ENCODE measurements at places on chromosomes 1 and 21.

DNA sequence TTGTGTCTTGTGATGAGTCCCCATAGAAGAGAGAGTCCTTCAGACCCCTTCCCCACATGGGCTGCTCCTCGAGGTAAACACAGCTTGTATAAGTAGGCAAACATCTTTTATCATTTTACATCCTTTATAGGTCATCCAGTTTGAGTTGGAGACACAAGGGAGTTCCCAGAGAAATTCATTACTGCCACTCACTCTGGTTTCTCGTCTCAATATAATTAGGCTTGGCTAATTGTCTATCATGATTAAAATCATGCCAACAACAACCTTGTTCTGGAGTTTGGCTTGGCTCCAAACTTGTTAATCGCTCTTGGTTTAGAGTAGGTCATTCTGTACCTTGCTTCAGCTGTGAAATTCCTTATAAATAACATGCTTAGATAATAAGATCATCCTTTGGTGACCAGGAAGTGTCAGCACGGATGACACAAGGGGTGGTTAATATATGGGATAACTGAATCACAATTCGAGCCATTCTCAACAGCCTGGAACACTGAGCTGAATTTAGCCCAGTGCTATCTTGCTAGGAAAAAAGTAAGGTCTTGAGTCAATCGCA is 70.7 kb upstream of the DAB1 start:
- DNase-seq, result no peak

- no peak for DNase-seq
Measured at GRCh38 chr21:20822666-20823065, 175.5 kb upstream of the NCAM2 start.

GRCh38 chr1:101284622-101285218 is 47.9 kb downstream of the S1PR1 start:
- DNase-seq, result no peak

DNA sequence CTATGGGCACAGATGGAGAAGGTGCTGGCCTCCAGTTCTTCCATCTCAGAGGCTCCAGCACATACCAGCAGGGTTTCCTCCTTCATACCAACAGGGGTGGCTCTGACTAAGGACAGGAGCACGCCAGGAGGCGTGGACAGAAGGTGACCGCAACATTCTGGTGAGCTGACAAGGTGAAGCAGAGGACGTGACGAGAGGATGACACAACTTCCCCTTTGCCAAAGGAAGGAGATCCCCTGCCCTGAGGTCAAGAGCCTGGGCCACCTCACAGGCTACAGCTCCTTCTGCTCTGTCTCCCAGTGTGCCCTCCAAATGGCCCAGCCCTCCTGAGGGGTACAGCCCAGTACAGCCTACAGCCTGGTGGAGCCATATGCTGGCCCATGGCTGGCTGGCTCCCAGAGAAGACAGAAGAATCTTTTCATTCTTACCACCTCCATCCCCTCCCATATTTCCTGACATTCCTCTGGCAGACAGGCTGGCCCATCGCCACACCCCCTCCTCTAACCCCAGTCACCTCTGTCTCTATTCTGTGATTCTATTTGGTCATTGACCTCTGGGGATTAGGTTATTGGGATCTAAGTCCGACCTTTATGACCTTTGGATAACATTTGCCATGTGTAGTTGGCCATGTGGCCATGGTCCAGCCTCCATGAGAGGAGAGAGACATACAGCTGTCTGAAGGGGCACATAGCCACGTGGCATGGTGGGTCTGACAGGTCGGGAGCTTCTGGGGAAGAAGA is 5.1 kb upstream of the LAMB3 start:
- DNase-seq, result no peak

GRCh38 chr1:103371234-103371633 is 154.3 kb upstream of the RNPC3 start:
- no peak for DNase-seq

DNA sequence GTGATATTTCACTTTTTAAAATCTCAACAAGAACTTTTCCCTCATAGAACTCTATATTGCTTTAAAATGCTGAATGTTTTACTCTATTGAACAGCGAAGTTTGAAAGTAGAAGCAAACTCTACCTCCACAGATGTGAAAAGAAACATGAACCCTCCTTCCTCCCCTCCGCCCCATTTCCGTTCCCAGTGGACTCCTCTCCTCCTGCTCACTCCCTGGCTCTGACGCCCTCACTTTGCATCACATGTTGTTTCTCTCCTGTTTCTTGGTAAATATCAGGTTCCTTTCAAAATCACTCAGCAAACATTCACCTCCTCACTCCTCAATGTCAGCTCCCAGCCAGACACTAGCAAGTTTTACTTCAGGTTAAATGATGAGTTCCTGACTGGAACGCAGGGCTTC is 34.6 kb downstream of the KCNH1 start:
- no peak for DNase-seq

DNA sequence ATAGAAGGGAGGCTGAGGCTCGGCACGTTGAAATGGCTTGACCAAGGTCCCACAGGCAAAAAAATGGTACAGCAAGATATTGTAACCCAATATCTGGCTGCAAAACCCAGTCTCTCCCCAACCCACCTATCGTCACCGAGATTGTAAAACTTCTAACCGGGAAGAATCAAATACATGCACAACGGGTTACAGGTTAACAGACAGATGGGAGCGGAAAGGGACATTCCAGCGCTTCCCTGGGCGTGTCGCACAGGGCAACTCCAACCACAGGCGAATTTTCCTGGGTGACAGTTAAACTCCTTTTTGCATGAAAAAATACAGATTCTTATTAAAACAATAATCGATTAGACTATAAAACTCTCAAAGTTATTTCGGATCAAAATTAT is 31.8 kb upstream of the JUN start:
- DNase-seq, result no peak

GRCh38 chr1:9912264-9912936 is 2.3 kb upstream of the CTNNBIP1 start:
- no peak for DNase-seq

DNA sequence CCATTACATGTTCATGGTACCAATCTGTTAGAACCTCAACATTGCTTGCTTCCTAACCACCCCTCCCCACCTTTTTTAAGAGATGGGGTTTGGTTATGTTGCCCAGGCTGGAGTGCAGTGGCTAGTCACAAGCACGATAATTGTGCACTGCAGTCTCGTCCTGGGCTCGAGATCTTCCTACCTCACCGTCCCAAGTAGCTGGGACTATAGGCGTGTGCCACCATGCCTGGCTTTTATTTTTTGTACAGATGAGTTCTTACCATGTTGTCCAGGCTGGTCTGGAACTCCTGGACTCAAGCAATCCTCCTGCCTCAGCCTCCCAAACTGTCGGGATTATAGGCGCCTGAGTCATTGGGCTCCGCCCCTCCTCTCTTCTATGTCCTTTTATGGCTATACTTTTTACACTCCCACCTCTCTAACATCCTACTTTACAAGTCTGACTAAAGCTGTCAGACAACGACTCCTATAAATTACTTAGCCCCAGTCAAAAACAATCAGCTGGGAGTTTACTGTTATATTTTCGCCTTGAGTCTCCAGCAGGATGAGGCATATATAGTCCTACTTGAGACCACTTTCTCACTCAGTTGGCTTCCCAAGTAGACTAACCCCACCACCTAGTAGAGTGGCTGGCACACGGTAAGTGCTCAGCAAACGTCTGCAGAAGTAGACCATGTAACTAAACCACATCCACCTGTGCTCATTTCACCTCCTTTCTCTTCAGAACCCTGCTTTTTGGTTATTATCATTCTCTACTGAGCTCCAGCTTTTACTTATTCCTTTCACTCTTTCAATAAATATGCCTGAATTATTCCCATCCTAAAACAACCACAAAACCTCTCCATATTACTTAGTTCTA is 13.8 kb downstream of the ENSA start:
- DNase-seq, result no peak

DNA sequence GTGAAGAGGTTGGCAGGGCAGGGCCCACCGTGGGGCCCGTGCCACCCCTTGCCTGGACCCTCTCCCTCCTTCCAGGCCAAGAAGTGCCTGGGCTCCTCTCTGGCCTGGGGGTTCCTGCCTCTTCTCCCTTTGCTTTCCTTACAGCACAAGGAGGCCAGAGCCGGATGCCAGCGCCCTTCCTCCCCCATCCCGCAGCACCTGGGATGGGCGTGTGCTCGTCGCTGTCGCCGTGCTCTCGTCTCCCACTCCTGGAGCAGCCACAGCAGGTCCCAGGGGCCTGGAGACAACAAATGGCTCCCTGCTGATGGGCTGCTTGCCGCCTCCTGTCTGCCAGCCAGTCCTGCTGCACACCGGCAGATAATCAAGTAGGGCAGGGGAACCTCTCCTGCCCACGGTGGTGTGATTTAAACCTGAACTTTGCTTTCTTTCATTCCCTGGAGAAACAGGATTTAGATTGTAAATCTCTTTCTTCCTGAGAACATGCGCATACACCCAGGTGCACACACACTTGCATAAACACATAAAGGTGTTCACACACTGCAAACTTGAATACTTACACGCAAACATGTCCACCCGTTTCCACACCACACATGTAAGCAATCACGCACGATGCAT is 50.8 kb upstream of the POU3F1 start:
- DNase-seq, result no peak

- DNase-seq, result no peak
Measured at GRCh38 chr1:204092632-204093420, 19.9 kb downstream of the SOX13 start.

DNA sequence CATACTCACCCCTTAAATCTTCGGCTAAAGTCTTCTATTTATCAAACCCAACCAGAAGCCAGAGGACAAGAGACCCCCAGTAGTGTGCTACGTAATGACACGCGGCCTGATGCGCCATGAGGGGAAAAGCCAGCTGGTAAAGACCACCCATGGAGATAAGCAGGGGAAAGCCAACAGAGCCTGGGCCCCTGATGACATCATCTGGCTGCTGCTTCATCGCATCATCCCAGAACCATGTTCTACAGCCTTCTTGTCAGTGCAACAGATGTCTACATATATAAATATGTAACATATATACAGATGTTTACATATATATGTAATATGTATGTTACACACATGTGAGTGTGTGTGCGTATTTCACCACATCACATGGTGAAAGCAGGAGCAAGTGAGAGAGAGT is 81.7 kb upstream of the VANGL1 start:
- no peak for DNase-seq

- DNase-seq, result no peak
Measured at GRCh38 chr1:45608175-45609156, 15.4 kb downstream of the CCDC17 start.

GRCh38 chr1:232868793-232869491 is 63.7 kb downstream of the MAP10 start:
- DNase-seq, result no peak

DNA sequence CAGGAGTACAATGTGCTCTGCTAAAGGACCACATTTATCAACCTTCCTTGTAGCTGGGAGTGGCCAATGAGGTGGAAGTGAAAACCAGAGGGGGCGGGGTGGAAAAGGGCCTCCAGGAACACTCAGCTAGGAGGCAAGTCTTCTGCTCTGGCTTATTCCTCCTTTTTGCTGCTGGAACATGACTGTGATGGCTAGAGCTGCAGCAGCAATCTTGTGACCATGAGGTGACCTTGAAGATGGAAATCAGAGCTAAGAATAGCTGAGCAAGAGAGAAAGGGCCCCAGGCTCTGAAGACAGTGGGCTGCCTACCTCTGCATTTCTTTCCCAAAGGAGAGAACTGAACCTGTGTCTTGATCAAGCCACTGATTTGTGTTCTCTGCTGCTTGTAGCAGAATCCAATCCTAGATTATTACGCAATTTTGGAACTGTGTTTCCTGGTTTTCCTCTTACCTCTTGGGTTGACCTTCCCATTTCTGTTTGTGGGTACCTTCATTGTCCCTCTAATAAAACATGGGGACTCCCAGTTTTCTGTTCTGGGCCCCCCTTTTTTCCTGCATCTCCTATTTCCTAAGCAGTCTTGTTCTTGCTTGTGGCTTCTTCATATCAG is 36.4 kb upstream of the WNT4 start:
- DNase-seq, result no peak

GRCh38 chr1:31739346-31739745 is 24.8 kb downstream of the ADGRB2 start:
- no peak for DNase-seq

DNA sequence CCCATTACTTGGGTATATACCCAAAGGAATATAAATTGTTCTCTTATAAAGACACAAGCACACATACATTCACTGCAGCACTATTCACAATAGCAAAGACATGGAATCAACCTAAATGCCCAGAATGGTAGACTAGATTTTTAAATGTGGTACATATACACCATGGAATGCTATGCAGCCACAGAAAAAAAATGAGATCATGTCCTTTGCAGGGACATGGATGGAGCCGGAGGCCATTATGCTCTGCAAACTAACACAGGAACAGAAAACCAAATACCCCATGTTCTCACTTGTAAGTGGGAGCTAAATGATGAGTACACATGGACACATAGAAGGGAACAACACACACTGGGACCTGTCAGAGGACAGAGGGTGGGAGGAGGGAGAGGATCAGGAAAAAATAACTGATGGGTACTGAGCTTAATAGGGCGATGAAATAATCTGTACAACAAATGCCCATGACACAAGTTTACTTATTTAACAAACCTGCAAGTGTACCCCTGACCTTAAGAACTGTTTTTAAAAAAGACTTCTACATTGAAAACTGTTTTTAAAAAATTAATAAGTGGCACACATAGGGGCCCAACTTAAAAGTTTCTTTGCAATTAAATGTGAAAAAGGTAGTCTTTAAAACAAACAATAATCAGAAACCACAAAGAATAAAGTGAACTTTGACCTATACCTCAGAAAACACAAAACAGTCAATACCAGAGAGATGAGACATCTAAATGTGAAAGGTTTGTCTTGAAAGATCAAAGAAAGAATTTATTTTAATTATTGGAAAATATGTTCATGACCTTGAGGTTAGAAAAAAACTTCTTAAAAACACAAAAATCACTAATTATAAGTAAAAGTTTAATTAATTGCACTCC is 75.2 kb downstream of the CDC42BPA start:
- no peak for DNase-seq

GRCh38 chr1:235169986-235170385 is 8.9 kb upstream of the RBM34 start:
- DNase-seq, result no peak

GRCh38 chr1:203860396-203861025 is 888 bp upstream of the SNRPE start:
- no peak for DNase-seq

DNA sequence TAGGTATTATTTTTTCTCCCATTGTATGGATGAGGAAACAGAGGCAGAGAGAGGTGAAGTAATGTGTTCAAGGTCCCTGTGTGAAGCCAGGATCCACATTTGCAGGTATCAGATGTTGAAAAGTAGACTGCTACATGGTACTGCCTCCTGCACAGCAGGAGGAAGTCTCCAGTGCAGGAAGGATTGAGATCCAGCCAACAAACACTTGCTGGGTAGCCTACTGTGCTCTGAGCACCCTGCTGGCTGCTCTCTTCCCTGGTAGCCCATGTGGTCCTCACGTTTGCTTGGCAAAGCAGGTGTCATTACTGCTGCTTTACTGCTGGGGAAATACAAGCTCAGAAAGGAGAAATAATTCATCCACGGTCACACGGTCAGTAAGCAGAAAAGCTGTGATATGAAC is 21.3 kb upstream of the GRIK3 start:
- no peak for DNase-seq

GRCh38 chr1:200226969-200227303 is 182.9 kb downstream of the ZNF281 start:
- no peak for DNase-seq

Measured in Panc1 (cell line).